Smooth muscle cell of trachea (primary cell): ENCODE measurements at places on chromosomes 4 and X. TPM values are rescaled to one million over a fixed set of nuclear protein-coding genes. Genes with fewer than 3 reads are reported as not detected.

Gene POLN
- 3.2 and 5.3 TPM in 2 replicates for total RNA-seq

Gene PABPC1L2B
- not detected in 2 replicates for total RNA-seq

Gene MFAP3L
- 1.5 and 1.7 TPM in 2 replicates for total RNA-seq

Gene CENPI
- 5.3 and 28.7 TPM in 2 replicates for total RNA-seq

Gene FGF13
- total RNA-seq, result 19.9 and 30.6 TPM in 2 replicates

Gene FAM9C
- under 0.01 TPM in 1 of 2 replicates, not detected in the other for total RNA-seq

Gene LRIT3
- total RNA-seq, result 0.15 TPM in 1 of 2 replicates, not detected in the other

Gene P2RY8
- total RNA-seq, result not detected in 2 replicates

Gene ZCCHC18
- total RNA-seq, result 0.33 TPM in 1 of 2 replicates, not detected in the other

Gene BST1
- total RNA-seq, result 6.6 and 13.8 TPM in 2 replicates

Gene FRG2
- total RNA-seq, result not detected in 2 replicates
